ENCODE measurements at places on chromosomes 16 and 17.

- no peak for DNase-seq
Measured at GRCh38 chr16:54239456-54239855, 47.1 kb downstream of the IRX3 start.

GRCh38 chr16:78386557-78387324 is 287.3 kb downstream of the WWOX start:
- no peak for DNase-seq

GRCh38 chr16:30430428-30430970 is 669 bp upstream of the DCTPP1 start:
- no peak for DNase-seq

DNA sequence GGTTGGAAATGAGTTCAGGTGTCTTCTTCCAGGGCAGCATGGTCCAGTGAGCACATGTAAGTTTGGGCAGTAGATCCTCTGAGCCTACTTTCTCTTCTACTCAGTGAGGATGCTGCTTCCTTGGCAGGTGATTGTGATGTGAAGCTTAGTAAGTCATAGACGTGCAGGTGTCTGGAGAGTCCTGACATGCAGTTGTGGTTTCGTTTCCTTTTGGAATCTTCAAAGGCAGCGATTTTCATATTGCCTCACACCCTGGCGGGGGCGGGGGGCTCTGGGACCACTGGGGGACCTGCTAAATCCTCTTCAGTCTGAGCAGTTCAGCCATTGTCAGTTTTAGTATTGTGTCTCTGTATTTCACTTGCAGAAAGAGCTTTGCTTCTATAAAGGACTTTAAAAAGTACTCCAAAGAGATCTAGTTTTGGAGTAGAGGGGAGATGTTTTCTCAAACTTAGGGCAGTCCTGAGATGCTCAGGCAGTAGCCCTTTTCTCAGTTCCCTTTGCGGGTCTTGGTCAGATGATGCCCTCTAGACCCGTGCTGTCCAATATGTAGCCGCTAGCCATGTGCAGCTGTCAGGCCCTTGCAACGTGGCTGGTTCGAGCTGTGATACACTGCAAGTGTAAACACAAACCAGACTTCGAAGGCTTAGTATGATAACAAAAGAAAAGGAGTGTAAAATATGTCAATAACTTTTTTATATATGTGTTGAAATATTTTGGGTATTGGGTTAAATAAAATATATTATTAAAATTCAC is 4.0 kb upstream of the CDK5R1 start:
- no peak for DNase-seq

GRCh38 chr16:72427051-72427782 is 255.3 kb upstream of the PMFBP1 start:
- DNase-seq, result no peak

GRCh38 chr16:89633064-89633631 is 19.7 kb downstream of the DPEP1 start:
- DNase-seq, result no peak

DNA sequence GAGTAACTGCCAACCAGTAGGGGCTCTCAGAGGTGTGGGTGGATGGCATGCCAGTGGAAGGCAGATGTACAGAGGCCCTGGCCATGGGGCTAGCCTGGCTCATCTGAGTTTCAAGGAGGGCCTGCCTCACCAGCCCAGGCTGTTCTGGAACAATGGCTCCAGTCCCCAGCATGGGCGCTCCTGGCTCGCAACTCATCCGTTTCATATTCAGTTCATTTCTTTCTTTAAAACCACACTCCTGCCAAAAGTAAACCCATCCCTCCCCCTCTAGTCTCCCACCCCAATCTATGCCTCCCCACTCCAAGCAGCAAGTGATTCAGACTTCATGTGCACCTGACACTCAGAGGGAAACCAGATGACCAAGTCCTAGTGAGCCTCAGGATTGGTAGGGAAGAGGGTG is 2.4 kb downstream of the CCL13 start:
- no peak for DNase-seq

All from NCI-H1092 treated with DMSO at 0.1 percent for 48 hours (cell line).